Naive thymus-derived CD8-positive, alpha-beta T cell (primary cell): ENCODE measurements at places on chromosomes 16 and 17. TPM values are rescaled to one million over a fixed set of nuclear protein-coding genes. Genes with fewer than 3 reads are reported as not detected.

DNA sequence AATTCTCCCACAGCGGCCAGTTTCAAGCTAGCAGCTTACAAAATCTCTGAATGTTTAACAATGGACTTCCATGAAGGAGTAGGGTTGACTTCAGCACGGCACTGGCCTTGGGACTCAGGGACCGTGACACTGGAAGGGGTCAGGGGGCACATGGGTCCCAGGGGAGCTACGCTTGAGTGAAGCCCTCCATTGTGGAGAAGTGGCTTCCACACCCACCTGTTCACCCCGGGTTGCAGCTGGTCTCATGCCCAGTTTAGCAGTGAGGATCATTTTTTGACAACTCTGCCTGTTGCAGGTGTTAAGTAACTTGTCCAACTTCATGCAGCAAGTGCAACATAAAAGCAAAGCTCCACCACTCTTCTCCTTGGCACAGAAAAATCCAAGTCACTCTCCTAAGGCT is 510.2 kb downstream of the CDH13 start:
- no peak for DNase-seq
- H3K36me3 ChIP-seq: no peaks in the 10 kb centered on the region
- H3K4me1 ChIP-seq: peaks cover 10% of the 10 kb centered on the region
- no peaks in the 10 kb centered on the region for H3K27me3 ChIP-seq
- peak overlapping the region; percentile 76 for H3K4me3 ChIP-seq

- no peak overlapping the region for H3K4me3 ChIP-seq
- peaks cover 6% of the 10 kb centered on the region for H3K27me3 ChIP-seq
- no peak overlapping the region for H3K27ac ChIP-seq
- no peaks in the 10 kb centered on the region for H3K36me3 ChIP-seq
Observed at GRCh38 chr17:32803544-32803943, 73.4 kb downstream of the MYO1D start.

GRCh38 chr16:16062023-16062937 is 112.9 kb downstream of the ABCC1 start:
- peaks cover 13% of the 10 kb centered on the region for H3K4me1 ChIP-seq
- peaks cover 7% of the 10 kb centered on the region for H3K36me3 ChIP-seq
- no peak for DNase-seq
- H3K4me3 ChIP-seq: peak overlapping the region; percentile 32
- H3K27ac ChIP-seq: peak overlapping the region; percentile 48

GRCh38 chr17:80322864-80323263 is 62.2 kb downstream of the RNF213 start:
- H3K4me1 ChIP-seq: peaks cover 10% of the 10 kb centered on the region
- peaks cover 97% of the 10 kb centered on the region for H3K36me3 ChIP-seq
- no peak overlapping the region for H3K4me3 ChIP-seq
- DNase-seq: no peak
- H3K27me3 ChIP-seq: no peaks in the 10 kb centered on the region

GRCh38 chr17:35236821-35237220 is 6.1 kb upstream of the SLFN5 start:
- peak overlapping the region; percentile 98 for H3K27ac ChIP-seq
- peak overlapping the region; percentile 99 for H3K4me3 ChIP-seq
- peaks cover 49% of the 10 kb centered on the region for H3K4me1 ChIP-seq
- no peaks in the 10 kb centered on the region for H3K27me3 ChIP-seq
- DNase-seq: no peak

Gene MVD
- 40.2 TPM for total RNA-seq

- H3K27ac ChIP-seq: no peak overlapping the region
- H3K4me3 ChIP-seq: no peak overlapping the region
- no peak for DNase-seq
- H3K36me3 ChIP-seq: no peaks in the 10 kb centered on the region
Observed at GRCh38 chr17:49926886-49927285, 42.1 kb upstream of the DLX4 start.

GRCh38 chr17:72471296-72471695 is 350.5 kb downstream of the SOX9 start:
- H3K4me1 ChIP-seq: no peaks in the 10 kb centered on the region
- H3K27me3 ChIP-seq: peaks cover 18% of the 10 kb centered on the region
- no peak overlapping the region for H3K4me3 ChIP-seq
- no peak for DNase-seq

DNA sequence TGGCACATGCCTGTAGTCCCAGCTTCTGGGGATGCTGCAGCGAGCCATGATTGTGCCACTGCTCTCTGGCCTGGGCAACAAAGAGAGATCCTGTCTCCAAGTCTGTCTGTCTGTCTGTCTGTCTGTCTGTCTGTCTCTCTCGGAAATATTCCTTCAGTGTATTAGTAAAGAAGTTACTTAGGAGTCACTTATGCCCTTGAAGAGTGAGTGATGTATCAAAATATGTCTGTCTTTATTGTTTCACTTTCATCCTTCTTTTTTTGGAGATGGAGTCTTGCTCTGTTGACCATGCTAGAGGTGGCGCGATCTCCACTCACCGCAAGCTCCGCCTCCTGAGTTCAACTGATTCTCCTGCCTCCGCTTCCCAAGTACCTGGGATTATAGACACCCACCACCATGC is 410.5 kb downstream of the WWOX start:
- no peak overlapping the region for H3K4me3 ChIP-seq
- H3K36me3 ChIP-seq: no peaks in the 10 kb centered on the region
- DNase-seq: no peak
- H3K4me1 ChIP-seq: no peaks in the 10 kb centered on the region
- no peaks in the 10 kb centered on the region for H3K27me3 ChIP-seq

Gene CACNA1G
- 0.05 TPM for total RNA-seq

Gene PIP4K2B
- total RNA-seq: 64.2 TPM

Gene ADAD2
- not detected for total RNA-seq

DNA sequence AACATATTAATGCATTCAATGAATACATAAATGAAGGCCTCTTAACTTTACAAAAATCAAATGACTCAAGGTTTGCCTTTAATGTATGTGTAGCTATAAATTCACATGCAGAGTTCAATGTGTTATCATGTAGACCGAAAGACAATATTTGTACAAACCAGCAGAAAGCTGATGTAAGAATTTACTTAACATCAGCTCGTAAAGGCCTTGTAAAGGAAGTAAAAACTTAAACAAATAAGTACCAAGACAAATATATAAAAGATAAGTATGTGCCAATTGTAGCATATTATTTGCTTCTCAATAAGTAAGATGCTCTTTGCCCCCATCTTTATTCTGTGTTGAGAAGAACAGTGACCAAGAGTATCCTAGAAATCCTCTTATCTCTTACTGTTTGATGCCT is 105.7 kb downstream of the SYCE1L start:
- H3K36me3 ChIP-seq: no peaks in the 10 kb centered on the region
- H3K27ac ChIP-seq: no peak overlapping the region
- peaks cover 10% of the 10 kb centered on the region for H3K4me1 ChIP-seq
- no peak overlapping the region for H3K4me3 ChIP-seq
